ENCODE measurements at places on chromosomes 1 and 21.
A peak's percentile ranks its signal among the peaks of the same experiment; 100 is the strongest.

DNA sequence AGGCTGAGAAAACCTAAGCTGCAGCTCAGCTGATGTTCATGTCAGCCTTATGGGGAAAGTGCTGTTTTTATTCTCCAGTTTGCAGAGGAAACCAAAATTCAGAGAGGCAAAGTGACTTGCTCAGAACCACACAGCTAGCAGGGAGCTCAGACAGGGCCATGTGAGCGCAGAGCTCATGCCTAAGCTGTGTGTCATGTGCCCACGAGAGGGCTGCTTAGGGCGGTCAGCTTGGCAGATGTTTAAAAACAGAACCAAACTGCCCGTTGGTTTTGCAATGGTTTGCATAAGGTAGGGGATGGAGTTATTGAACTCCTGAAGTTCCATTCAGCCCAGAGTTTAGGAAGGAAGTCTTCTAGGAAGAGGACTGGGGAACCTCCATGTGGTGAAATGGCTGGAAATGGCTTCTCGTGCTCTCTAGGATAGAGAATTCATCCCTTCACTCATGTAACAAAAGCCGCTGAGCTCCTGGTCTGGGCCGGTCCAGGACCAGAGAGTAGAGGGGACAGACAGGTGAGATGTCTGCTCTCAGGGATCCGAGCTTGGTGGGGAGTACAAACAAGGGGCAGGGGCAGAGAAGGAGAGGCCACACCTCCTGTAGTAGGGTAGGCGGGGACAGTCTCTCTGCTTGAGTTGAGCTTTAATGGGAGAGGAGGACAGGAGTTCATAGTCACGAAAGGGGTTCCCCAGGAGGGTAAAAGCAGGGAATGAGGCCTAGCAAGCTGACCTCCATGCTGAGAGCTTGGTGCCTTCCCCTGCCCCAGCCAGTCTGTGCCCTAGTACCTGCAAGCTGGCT is 46.9 kb downstream of the ARHGEF10L start:
- DNase-seq = peak; percentile 91

GRCh38 chr1:912740-913301 is 10.9 kb upstream of the SAMD11 start:
- no peak for DNase-seq

GRCh38 chr1:203937678-203938330 is 76.4 kb downstream of the SNRPE start:
- no peak for DNase-seq

DNA sequence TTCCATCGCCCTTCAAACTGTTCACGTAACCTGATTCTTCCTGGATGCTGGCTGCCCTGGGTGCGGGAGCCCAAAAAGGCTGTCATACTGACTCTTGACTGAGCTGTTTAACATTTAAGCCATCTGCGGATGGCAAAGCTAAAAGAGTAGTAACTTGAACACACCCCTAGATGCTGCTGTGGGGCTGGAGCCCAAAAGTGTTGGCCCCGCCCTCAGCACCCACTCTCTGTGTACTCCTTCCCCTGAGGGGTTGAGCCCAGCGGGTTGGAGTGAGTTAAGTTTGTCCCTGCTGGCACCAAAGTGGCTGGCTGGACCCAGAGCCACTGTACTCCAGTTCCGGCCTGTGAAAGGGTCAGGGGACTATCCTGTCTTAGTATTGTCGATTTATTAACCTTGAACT is 640.6 kb downstream of the PTPRU start:
- DNase-seq = no peak

DNA sequence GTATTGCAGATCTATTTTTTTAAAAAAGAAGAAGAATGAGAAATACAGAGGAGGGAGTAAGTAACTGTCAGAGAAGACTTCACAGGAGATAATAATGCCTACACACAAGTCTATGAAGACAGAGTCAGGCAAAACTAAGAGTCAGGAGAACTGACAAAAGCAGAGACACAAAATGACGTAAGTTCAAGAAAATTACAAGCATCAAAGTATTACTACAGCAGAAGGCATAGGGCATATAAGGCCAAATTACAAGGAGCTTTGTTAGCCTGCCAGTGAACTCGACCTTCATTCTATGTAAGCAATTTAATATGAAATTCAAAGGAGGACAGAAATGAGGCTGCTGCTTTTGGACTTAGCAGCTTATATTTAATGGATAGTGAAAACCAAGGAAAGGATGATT is 23.7 kb downstream of the FAF1 start:
- peak; percentile 30 for DNase-seq

DNA sequence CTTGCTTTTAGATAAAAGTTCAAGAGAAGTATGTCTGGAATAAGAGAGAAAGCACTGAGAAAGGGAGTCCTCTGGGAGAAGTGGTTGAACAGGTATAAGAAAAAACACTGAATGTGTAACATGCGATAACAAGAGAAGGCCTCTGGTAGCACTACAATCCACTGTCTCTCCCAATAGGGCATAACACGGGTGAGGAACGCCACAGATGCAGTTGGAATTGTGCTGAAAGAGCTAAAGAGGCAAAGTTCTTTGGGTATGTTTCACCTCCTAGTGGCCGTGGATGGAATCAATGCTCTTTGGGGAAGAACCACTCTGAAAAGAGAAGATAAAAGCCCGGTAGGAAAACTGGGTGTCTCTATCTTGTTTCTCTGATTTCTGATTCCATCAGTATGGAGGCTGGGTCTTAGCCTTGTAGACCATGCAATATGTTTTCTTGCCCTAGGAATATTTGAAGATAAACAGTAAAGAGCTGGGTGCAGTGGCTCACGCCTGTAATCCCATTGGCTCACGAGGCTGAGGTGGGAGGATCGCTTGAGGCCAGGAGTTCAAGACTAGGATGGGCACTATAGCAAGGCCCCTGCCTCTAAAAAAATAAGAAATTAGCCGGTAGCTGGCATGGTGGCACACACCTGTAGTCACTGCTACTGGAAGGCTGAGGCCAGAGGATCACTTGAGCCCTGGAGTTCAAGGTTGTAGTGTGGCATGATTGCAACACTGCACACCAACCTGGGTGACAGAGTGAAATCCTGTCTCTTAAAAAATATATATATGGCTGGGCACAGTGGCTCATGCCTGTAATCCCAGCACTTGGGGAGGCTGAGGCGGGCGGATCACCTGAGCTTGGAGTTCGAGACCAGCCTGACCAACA is 40.4 kb downstream of the DAP3 start:
- DNase-seq = peak; percentile 80

Measured in amniotic epithelial cell (primary cell).